Stimulated activated CD8-positive, alpha-beta memory T cell treated with anti-CD3 and anti-CD28 coated beads, Interleukin-2, amount 100 ng/mL, for 48 hours (primary cell): ENCODE measurements at places on chromosomes 16 and 17.

DNA sequence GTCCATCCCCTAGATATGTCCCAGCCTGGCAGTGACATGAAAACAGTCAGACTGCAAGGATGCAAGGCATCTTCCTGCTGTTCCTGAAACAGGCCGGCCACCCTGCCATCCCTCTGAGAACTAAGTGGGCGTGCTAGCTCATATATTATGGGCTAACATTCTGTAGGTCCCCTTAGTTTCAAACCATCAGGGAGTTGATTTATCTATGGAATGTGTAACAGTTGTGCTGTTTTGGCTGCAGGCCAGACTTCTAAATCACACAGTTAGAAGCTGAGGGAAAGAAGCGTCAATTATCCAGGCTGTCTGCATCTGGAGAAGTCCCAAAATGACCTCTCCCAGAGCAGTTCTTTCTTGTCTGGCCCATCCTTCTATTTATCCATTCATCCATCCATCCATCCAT lies 102.7 kb upstream of the DNAH9 start:
- DNase-seq = no peak

- no peak for DNase-seq
Measured at GRCh38 chr16:73610160-73610559, 562.2 kb upstream of the ZFHX3 start.

- no peak for DNase-seq
Measured at GRCh38 chr16:17205279-17206211, 265.2 kb downstream of the XYLT1 start.

DNA sequence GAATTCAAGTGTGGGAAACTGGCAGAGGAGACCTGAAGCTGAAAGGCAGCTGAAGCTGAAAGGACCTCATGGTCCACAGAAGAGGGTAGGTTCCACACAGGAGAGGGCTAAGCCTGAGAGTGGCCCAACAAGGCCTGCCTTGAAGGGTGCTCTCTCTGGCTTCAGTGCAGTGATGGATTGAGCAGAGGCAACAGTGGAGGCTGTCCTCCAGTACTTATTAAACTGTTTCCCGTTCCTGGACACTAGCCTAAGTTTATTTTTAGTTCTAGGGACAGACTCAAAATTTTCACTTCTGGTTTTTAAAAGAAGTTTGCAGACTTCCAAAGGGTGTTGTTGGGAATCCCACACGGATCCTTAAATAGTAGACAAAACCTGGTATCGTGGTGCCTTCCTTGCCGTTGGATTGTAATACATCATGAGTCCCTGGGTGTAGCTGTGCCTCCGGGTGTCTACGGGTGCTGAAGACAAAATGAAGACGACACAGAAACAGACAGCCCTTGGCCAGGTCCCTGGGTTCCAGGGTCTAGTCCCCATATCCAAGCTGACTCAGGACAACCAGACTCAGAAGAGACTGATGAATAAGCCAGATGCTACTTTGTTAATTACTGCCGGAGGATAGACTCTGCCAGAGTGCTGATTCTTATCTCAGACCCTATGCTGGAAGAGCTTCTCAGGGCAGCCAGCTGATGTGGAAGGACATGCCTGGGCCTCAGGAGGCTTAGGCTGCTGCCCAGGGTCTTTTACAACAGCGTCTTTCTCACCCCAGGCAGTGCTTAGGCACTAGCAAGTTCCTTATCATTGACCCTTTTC lies 7.1 kb upstream of the CMTM4 start:
- no peak for DNase-seq

GRCh38 chr16:9527976-9528375 lies 436.5 kb downstream of the HAPSTR1 start:
- no peak for DNase-seq

GRCh38 chr16:13359835-13360234 lies 458.4 kb downstream of the SHISA9 start:
- no peak for DNase-seq

- DNase-seq = no peak
Measured at GRCh38 chr17:1216217-1217088, 36.7 kb upstream of the ABR start.

DNA sequence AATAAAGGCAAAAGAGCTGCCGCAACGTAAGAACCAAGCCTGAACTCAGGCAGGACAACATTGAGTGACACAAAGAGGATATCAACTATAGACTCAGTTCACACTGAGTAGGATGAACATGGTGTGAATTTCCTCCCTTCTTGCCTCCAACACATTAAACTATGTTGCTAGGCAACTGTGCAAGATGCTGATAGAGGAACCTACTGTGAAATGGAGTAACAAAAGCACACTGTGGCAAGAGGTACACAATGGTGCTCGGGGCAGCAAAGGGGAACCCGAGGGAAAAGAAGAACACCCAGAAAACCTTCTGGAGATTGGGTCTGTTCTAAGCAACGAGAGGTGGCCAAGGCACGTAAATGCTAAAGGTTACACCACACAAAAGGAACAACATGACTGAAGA lies 34.1 kb downstream of the GRB2 start:
- no peak for DNase-seq

GRCh38 chr17:74088285-74088933 lies 115.1 kb upstream of the RPL38 start:
- no peak for DNase-seq

GRCh38 chr16:4190712-4191333 lies 51.1 kb downstream of the SRL start:
- DNase-seq = no peak

- DNase-seq = peak; percentile 70
Measured at GRCh38 chr16:88651276-88651988, 579 bp upstream of the CYBA start.

- no peak for DNase-seq
Measured at GRCh38 chr17:70286391-70286790, 117.1 kb downstream of the KCNJ2 start.

GRCh38 chr17:28385037-28385400 lies 13.5 kb downstream of the SARM1 start:
- DNase-seq = no peak

DNA sequence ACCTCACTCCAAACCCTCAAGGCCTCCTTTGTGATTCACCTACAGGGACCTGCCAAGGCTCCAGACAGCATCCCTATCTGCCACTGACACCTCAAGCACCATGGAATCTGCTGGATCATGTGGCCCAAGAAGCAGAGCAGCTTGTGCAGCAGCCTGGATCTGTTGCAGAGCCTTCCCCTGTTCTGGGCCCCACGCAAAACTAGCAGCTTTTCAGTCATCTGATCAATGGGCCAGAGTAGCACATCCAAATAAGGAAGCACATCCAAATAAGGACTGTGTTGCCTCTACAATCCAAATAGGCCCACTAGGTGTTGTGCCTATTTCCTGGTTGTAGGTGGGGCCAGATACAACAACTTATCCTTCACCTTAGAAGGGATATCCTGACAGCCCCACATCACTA lies 97.1 kb upstream of the GNAO1 start:
- no peak for DNase-seq

DNA sequence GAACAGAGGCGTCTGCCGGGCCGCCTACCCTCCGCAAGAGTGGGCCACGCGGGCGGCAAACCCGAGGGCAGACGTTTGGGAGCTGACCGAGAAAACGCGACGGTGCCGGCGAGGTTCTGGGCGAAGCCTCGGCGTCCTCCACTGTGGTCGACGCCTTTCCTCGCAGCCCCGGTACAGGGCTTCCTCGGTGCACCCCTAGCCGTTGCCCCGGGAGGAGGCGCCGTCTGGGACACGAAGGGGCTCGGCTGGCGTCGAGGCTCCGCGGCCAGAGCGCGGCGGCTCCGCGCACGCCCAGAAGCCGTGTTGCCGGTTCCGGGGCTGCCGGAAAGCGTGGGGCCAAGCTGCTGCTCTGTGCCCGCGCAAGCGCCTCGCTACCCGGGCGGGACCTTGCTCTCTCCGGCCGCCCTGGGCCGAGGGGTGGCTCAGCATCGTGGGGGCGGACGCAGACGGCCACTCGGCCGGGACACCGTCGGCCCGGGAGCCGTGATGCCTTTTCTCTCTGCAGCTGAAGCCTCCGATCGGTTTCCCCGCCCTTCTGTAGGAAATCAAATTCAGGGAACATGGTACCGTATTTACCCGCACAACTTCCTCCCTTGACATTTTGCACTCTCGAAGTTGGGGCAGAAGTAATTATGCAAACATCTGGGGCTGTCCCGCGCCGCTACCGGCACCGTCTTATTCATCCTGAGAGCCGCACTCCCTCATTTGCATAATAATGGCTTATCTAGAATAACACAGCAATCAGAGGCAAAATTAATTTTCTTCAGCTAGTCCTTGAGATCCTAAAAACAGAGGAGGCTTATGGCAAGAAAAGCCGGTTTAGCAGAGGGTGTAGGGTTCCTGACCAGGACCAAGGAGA lies 7.3 kb upstream of the CBX8 start:
- DNase-seq = peak; percentile 61

DNA sequence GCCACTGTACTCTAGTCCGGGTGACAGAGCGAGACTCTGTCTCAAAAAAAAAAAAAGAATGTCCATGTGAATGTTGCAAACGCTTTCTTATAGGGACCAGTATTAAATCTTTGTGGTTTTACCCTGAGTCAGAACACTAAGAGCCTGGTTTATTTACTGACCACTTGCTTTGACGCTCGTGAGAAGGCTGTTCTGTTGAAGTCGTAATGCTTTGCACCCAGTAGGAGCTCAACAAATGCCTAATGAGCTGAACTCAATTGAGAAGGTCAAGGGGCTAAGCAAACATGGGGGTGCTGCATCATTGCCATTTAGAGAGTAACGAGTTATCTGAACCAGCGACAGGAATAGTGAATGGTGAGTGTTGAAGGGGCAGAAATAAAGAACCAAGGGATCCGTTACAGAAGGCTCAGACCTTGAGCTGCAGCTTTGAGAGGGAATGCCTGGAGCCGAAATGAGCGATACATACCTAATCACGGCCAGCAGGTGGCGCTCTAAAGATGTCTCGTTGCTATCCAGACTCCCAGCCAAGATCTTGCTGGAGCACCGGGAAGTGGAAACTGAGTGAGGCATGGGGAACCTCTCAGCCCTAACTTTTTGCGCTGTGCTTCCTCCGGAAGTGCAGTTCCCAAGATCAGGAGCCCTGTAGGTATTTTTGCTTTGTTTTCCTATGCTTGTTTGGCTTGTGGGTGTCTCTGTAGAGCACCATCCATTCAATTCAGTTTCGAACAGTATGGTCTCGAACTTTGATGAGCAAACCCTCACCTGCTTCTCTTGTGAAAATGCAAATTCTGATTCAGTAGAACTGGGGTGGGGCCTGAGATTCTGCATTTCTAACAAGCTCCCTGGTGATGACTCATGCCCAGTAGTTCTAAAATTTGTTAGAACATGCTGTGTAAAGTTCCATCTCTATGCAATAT lies 12.6 kb upstream of the RNF222 start:
- DNase-seq = peak; percentile 58

DNA sequence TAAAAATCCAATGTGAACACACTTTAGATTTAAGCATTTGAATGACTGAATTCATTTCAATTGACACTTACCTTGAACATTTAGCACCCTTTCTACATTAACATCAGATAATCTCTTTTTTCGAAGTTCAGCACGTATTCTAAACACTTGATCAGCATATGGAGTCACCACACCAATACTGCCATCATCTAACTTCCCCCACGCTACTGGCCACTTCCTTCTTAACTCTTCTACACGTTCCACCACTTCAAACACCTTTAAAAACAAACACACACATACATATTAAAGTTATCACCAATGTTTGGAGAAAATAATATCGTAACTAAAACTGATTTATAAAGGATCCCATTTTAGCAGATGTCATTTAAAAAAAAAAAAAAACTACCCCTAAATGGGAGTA lies 93.5 kb downstream of the CACNG1 start:
- DNase-seq = no peak

DNA sequence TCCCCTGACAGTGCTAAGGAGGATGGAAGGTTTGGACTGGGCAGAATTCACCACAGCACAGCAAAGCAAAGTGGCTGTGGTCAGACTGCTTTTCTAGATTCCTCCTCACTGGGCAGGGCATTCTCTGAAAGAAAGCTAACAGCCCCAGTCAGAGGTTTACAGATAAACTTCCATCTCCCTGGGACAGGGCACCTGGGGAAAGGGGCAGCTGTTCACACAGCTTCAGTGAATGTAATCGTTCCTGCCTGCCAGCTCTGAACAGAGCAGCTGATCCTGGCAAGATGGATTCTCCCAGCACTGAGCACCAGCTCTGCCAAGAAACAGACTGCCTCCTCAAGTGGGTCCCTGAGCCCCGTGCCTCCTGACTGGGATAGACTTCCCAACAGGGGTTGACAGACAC lies 42.4 kb upstream of the KIF2B start:
- no peak for DNase-seq

- no peak for DNase-seq
Measured at GRCh38 chr17:9258115-9259015, 237.1 kb downstream of the NTN1 start.

GRCh38 chr17:65190467-65191097 lies 53.4 kb downstream of the RGS9 start:
- DNase-seq = no peak

DNA sequence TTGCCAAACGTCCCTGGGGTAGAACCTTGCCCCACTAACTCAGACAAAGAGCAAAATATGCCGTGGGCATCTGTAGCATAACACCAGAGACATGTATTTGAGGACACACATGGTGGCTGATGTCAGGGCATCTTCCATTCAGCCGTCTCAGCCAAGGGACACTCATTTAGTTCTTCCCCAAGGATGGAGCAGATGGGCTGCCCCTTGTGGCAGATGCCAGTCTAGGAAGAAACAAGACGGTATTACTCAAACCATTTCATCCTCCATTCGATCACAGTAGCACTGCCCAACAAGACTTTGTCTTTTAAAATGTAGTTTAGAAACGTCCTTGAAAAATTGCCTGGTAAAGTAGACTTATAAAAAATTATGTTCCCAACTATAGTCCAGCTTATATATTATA lies 937.6 kb upstream of the EEF2KMT start:
- DNase-seq = no peak

GRCh38 chr17:12395733-12396354 lies 269.8 kb upstream of the MYOCD start:
- DNase-seq = no peak

GRCh38 chr17:10171581-10171981 lies 26.8 kb downstream of the GAS7 start:
- no peak for DNase-seq

DNA sequence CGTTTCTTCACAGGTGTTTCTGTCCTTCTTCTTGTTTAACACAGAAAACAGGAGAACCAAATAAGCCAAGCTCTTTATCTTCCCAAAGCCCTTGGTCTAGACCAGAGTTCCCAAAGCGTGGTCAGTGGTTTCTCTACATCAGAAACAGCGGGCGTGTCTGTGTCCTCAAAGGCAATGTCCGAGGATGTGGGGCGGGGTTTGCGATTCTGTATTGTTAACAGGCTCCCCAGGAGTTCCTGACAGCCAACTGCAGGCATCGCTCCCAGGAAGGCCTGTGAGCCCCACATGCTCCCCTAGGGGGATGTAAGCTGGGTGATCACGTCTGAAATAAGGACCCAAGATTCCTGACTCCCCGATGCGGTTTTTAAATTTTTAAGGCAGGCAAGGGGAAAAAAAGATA lies 28.4 kb upstream of the SLC25A19 start:
- no peak for DNase-seq

- DNase-seq = no peak
Measured at GRCh38 chr16:49399594-49400364, 26.2 kb downstream of the C16orf78 start.
